ENCODE measurements at places on chromosomes 7 and 10. TPM values are rescaled to one million over a fixed set of nuclear protein-coding genes. Genes with fewer than 3 reads are reported as not detected.
A peak's percentile ranks its signal among the peaks of the same experiment; 100 is the strongest.

The SLC39A12 gene
- total RNA-seq: not detected

The LBX1 gene
- not detected for total RNA-seq

The JCAD gene
- 44.5 TPM for total RNA-seq

The PRR15 gene
- 5.0 TPM for total RNA-seq

The CCL24 gene
- not detected for total RNA-seq

- DNase-seq: no peak
These were observed 573.4 kb upstream of the C7orf33 start for GRCh38 chr7:148017126-148017525.

GRCh38 chr7:124033095-124033806, 384 bp upstream of the TMEM229A start:
- DNase-seq: peak; percentile 86

DNA sequence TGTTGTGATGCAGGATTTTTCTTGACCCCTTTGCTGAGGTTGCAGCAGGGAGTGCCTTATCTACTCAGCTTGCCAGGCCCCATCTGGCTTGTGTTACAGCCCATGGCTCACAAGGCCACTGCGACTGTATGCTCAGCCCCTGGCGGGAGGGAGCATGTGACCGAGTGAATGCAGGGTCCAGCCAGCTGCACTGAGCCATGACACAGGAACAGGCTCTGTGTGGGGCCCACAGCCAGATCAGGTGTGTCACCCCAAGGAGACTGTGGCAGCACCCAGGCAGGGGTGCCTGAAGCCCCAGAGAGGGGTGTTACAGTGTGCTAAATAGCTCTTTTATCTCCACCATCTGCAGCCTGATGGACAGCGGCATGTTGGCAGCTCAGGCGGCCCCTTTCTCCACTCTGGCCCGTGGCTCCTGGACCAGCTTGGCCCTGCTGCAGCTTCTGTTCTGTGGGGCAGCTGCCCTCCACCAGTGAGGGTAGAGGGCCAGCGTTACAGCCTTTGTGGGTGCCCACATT, 2.6 kb upstream of the PCBD1 start:
- DNase-seq: peak; percentile 80

DNA sequence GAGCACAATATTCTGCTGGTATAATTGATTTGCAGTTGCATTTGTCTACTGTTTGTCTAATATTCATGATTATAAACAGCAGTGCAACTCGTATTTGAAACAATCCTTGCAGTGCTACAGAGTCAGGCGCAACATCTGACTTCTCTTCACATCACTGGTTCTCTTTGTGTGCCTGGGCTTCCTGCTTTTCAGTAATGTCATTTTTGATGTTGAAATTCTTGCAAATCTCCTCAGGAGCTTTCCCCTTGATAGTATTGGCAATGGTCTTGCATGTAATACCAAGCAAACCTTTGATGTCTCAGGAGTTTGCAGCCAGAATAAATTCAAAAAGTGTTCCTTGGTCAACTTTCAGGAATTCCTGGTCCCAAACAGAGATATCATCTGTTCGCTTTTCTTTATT, 20.2 kb downstream of the HPS6 start:
- no peak for DNase-seq

- DNase-seq: peak; percentile 92
These were observed 40.5 kb upstream of the SLF2 start for GRCh38 chr10:100872034-100872791.

DNA sequence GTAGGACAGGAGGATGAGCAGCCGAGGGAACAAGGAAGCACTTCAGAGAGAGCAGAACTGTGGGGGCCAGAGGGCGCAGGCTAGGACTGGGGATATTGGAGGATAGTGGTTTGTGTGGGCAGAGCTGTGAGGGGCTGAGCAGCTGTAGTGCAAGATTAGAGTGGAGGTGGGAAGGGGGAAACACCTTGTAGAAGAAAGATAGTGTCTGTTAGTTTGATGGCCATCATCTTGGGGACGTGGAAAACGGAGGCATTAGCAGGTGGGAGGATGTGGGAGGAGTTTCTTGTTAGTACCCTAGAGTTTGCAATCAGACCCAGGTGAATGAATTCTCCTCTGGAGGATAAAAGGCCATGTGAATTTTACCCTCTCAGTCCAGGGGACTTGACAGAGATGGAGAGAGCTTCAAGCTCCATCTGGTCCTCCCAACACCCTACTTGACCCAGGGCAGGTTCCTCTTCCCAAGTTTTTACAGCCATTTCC, 34.0 kb downstream of the PRSS2 start:
- peak; percentile 19 for DNase-seq

DNA sequence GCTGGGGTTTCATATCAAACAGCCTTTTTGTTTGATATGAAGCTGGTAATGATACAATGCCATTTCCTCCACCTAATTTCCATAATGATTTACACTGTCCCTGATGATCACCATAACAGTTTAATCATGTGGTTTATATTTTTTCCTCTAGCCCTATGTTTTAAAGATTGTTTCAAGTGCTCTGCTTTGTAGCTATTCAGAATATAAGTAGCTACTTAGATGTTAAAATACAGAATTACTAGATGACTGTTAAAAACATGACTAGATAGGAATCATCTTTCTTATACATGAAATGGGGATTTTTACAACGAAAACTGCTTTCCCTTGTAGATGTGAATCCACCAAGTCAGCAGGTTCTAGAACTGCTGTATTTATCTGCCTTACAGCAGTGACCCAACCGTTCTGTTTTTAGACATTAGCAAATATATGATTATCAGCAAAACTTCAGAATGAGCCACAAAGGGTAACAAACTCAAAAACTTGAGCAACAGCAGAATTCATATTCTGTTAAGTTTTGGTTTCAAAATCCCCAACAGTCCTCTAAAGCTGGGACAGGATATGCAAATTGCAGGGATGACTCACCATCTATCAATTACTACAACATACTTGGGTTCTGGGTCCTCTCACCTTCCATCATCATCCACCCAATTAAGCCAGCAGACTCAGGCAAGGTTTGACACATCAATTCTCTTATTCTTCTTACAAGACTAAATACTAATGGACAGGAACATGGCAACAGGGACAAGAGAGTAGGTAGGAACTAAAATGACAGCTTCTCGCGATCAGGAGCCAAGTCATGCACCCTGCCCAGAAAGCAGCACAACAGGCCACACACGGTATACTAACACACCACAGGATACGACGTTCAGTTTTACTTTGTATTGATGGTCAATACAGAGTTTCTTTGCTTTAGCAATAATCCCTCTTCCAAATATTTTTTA, 83.9 kb downstream of the PIP4K2A start:
- DNase-seq: no peak

DNA sequence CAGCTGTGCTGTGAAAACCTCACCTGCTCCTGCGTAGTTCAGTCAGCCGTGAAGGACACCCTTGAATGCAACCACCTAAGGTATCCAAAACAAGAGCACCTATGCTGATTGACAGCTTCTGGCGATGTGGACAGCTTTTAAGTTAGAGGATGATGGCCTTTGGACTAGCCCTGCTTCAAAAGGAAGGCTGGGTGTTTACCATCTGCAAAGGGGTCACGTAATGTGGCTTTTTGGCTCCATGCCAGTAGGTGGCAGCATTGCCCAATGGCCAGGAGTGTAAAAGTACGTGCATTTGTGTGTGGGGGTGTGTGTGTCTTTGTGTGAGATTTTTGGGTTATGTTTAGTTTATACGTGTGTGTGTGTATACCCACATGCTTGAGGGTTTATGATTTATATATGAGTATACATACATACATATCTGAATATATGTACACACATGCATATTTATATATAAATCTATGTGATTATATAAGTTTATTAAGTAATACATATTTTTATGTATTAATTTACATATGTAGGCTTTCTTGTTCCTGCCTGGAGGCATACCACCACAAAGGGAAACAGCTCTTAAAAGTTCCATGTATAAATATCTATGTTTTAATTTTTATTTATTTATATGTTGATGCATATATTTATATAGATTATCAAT, 236.3 kb upstream of the ANKRD30A start:
- peak; percentile 84 for DNase-seq

DNA sequence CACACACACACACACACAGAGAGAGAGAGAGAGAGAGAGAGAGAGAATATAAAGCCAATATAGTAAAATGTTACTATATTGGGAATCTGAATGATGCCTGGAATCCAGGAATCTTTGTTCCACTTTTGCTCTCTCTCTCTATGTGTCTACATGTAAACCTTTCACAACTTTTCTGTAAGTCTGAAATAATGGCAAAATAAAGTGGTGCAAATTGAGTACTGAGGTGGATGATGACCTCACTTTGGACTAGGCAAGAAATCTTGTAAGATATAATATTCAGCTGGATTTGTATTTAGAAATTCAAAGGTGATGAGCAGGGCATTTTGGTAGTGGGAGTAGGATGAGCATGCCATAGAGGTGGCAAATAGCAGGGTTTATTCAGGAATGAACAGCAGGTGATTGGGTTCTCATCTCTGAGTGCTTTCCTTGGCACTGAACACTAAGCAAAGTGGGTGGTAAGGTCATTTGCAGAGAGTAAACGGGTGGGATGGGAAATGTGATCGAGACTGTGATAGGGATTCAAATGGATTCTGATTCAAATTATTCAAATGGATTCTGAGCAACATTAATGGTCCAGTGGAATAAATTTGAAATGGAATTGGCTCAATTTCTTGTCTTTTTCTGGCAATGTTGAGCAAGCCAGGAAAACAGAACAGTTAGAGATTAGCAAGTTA, 9.7 kb upstream of the ANLN start:
- no peak for DNase-seq

DNA sequence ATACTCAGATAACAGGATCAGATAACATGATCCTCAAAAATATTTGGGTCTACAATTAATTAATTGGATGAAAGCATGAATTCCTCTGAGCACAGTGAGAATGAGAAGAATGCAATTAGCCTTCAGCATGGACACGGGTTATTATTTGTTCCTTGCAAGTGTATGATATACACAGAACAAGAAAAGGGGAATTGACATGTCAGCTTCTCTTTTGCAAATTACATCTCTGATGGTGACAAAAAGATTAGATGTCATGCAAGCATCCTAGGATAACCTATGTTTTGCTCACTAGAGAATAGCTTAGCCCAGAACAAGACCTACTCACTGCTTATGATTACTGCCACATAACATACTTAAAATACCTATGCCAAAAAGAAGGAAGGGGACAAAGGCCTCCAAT, 120.3 kb downstream of the ABLIM1 start:
- no peak for DNase-seq

GRCh38 chr10:48626447-48626846, 21.6 kb upstream of the ARHGAP22 start:
- DNase-seq: no peak
